ENCODE measurements at places on chromosomes 3 and 15.

- DNase-seq = no peak
Observed at GRCh38 chr3:111193472-111193871, 121.9 kb downstream of the NECTIN3 start.

DNA sequence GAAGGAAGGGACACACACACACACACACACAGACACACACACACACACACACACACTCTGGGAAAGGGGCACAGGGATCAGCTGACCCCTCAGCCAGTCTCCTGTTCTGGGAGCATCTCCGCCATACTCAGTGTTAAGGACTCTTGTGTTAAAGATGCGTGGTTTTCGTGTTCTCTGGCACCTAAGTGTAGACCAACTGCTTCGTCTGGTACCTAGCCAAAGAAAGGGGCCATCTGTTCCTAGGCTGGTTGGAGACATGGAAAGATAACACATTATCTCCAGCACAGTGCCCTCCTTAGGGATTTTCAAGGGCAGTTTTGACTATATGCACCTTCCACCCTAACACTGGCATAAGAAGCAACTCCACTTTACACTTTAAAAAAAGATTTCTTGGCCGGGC, 65.1 kb downstream of the EPHB1 start:
- no peak for DNase-seq

- no peak for DNase-seq
Observed at GRCh38 chr3:186264608-186265400, 97.2 kb downstream of the DGKG start.

DNA sequence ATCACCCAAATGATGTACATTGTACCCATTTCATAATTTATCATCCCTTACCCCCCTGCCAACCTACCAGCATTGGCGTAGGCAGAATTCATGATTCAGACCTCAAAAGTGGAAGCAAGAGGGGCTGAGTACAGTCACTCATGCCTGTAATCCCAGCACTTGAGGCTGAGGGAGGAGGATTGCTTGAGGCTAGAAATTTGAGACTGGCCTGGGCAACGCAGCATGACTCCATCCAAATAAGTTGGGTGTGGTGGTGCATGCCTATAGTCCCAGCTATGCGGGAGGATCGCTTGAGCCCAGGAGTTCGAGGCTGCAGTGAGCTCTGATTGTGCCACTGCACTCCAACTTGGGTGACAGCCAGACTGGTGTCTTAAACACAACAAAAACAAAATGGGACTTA, 10.4 kb downstream of the TTC14 start:
- no peak for DNase-seq

DNA sequence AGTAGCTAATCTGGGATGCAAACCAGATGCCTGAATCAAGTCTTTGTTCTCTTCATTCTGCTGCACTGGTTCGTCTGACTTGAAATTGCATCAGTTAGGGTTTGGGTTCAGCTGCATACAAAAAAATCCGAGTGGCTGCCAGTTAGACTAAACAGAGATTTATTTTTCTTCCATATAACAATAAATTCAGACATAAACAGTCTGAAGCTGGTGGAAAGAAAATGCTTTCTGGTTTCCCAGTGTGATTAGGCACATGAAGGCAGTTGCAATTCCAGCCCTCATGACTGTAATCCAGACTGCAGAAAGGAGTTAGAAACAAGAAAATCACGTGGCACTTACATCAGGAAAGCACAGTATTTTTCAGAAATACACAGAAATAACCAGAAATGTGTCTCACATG, 930.7 kb downstream of the MCTP2 start:
- DNase-seq = no peak
